ENCODE measurements at places on chromosomes 1 and 21.

GRCh38 chr21:29638138-29638537, 301.7 kb downstream of the GRIK1 start:
- no peak for DNase-seq

GRCh38 chr21:40901691-40902090, 54.7 kb upstream of the DSCAM start:
- no peak for DNase-seq

GRCh38 chr1:156598125-156598524, 3.2 kb downstream of the GPATCH4 start:
- no peak for DNase-seq

- DNase-seq, result no peak
Observed at GRCh38 chr1:156439036-156439776, 61.4 kb downstream of the MEF2D start.

DNA sequence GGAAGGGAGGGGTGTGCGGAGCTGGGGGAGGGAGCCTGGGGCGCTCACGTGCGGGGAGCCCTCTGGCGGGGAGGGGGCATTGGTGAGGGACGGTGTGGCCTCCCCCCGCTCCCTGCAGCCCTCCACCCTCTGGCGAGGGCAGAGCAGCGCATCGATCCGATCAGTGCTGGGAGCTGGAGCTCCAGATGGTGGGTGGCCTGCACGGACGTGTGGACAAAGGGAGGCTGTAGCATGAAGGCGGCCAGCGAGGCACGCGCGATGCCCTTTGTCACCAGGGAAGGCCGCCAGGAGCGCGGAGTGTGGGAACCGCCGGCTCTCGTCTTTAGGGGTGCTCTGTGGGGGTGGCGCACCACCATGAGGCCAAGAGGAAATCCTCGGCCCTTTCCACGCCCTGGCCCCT, 5.4 kb upstream of the HES5 start:
- DNase-seq, result no peak

- peak; percentile 98 for DNase-seq
Observed at GRCh38 chr1:40709100-40709801, 17.7 kb downstream of the NFYC start.

DNA sequence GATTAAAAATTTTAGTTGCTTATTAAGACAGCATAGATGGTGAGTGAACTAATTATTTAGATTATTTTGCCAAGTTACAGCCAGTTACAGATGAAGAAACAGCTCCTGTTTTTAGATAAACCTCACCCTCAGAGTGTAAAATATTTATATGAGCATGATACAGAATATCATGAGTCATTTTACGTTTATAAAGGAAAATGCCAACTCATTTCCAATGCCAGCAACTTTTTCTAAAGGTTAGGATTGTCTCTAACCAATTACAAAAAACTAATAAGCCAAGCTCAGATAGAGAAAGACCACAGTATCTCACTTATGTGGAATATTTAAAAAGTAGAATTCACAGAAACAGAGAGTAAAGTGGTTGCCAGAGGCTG, 590.1 kb downstream of the LTN1 start:
- no peak for DNase-seq

DNA sequence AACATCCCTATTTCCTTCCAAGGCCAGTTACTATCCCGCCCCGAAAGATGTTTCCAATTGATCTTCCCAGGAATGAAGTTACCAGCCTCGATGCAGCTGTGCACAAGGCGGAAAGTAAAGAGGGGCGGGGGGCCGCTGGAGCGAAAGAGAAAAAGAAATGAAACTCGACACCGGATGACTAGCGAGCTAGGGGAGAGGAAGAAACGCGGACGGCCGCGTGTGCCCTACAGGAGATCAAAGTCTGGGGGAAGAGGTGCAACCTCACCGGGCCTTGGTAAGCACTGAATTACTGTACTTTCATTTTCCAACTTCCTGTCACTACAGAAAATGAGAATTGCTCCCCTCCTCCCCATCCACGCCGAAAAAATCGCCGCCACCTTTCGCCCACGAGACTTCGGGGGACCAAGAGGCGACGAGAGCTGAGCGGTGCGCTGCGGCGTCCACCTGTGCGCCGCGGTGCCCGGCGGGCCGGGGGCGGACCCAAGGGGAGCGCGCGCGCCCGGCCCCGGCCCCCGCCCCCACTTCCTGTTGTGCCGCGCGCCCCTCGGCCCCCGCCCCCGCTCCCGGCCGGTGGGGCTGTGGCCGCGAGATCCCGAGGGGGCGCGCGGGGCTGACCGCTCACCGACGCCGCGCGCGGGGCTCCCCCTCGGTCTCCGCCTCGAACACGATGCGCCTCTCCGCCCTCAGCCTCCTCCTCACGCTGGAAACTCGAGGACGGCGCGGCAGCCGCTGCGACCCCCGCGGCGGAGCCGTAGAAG, 622 bp downstream of the ELK4 start:
- DNase-seq, result peak; percentile 68

DNA sequence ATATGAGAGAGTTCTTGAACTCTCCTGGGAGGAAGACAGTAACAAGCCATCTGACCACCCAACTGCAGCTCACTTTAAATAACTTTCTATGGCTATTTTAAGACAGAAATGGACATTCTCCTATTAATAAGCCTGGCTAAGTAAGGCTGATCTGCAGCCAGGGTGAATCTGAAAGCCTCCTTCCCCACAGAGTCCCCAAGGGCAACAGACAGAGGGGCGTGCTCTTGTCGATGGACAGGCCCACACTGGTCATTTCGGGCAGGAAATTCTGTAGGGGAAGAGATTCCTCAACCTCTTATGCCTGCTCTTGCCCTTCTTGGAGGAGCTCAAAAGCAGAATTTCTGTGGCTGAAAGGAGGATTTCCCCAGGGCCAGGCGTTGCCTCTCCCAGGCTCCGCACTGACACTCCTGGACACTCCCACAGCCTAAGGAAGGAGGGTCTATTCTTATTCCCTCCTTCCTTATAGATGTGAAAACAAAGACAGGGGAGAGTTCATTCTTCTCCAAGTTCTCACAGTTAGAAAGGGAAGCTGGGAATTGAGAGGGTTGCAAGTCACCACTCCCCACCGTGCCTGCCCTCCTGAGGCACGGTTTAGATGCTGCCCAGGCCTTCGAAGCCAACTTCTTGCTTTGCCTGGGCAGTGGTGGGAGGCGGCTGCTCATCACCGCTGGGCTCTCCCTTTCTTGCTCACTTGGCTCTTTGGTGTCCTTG, 17.9 kb upstream of the KANK4 start:
- no peak for DNase-seq

DNA sequence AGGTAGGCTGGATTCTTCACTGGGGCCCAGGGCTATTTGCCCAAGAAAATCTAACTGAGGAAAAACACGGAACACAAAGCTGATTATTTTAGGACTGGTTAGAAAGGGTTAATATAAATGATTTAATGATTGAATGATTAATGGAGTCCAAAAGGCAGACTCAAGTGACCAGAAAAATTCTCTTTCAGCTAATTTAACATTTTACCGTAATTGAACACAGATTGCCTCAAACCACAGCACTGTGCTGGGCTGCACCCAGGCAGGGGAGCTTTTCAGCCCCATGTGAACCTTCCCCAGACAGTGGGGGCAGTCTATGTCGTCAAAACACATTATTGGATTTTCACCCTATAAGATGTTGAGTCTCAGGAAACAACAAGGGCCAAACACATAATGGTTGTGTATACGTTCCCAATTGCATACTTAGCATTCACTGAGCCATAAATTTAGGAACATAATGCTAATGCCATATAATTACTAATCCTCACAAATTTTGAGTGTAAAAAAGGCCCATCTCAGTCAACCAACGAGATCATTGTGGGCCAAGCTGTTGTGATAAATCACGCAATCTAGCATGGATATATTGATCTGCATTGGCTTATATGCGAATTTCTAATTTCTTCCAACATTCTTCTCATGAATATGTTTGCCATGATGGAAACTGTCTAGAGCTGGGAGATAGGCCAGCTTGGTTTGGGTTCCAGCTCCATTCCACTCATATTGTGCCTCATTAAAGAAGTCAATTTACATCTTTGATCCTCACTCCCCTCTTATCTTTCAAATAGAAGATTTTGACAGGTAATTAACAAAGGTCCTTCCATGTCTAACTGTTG, 27.7 kb downstream of the DSCAM start:
- no peak for DNase-seq

DNA sequence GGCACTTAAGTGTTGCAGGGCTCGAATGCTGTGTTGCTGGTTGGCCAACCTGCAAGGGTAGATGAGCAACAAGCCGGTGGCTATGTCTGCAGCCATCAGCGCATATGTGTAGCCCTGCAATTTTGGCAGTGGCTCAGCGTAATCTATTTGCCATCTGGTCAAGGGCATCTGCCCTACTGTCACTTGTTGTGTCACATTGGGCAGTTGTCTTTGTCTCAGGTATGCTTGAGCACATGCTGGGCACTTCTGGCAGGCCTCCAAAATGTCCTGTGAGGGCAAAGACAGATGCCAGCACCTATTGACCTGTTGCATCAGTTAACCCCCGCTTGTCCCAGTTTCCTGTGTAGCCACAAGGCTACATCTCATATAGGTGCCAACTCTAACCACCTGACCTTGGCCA, 111.8 kb downstream of the GDAP2 start:
- DNase-seq, result no peak

DNA sequence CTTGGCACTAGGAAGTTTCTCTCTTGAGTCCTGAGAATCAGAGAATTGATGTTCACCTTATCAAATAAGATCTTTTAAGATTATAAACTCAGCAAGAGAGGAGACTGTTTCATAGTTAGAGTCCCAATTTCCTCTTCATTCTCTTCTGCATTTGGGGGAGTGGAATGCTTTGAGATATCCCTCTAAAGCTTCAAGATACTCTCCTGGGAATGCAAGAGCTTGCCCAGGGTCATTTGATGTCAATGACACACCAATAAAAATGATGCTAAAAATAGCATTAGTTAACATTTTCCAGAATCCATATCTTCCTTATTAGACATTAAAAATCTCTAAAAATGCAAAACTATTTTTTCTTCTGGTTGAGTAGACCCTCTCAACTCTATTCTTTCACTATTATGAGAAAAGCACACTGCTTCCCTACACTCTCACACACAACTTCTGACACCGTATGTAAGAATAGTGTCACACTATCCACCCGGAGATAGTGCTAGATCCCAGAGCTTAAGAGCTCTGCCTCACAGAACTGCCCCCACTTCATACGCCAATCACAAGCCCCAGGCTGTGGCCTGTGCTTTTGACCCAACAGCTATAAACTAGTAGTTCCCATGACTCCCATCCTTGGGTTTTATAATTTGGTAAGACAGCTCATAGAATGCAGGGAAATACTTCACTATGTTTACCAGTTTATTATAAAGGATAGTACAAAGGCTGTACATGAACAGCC, 399.9 kb upstream of the RUNX1 start:
- DNase-seq, result no peak

DNA sequence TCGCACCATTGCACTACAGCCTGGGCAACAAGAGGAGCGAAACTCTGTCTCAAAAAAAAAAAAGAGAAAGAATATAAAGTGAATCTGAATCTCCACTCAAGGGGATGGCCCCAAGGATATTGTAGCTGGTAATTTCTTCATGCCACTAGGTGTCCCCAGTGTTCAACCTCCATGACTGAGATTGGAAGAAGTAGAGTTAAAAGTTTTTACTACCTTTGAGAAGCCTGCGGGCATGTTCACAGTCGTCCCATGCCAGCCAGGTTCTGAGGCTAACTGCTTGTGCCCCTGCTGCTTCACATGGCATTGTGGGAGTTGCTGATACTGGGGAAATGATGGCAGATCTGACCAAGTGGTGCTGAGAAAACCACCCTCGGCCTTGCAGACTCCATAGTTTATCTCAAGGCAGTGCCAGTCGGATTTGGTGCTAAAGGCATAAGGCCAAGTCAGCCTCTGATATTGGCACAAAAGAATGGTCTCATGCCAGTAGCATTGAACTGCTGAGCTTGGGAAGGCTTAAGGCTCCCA, 10.8 kb upstream of the SHISA4 start:
- DNase-seq, result peak; percentile 46

GRCh38 chr1:219189021-219189824, 15.5 kb downstream of the LYPLAL1 start:
- DNase-seq, result peak; percentile 55

DNA sequence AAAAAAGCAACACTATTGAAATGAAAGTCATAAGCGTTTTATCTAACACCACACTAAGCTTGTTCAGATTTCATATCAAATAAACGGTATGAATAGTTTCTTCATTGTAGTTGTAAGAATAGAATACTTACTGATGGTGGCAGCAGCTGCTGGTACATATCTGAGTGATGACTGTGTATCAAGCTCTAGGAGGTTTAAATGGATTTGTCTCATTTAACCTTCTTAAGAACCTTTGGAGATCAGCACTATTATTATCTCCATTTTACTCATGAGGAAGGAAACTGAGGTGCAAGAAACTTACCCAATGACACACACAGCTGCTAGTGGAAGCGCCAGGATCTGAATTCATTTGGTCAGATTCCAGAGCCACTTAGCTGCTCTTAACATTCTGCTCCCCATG, 104.0 kb downstream of the EIF4G3 start:
- peak; percentile 72 for DNase-seq

GRCh38 chr1:221776495-221777301, 34.8 kb upstream of the DUSP10 start:
- no peak for DNase-seq

DNA sequence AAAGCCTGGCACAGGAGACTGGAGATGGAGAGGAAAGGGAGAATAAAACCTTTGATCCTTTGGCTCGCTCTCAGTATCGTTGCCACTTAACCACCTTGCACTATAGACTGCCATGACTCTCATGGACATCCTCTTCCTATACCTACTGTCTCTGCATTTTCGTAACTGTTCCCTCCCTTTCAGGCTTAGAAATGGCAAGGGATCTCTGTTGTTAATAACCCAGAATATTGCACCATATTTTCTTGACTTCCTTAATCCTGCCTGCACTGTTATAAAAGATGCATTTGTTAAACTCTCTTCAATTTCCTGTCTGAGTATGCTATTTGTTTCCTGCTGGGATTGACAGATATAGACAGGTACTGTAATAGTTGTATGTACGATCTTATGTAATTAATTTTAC, 38.6 kb downstream of the CYYR1 start:
- DNase-seq, result no peak

DNA sequence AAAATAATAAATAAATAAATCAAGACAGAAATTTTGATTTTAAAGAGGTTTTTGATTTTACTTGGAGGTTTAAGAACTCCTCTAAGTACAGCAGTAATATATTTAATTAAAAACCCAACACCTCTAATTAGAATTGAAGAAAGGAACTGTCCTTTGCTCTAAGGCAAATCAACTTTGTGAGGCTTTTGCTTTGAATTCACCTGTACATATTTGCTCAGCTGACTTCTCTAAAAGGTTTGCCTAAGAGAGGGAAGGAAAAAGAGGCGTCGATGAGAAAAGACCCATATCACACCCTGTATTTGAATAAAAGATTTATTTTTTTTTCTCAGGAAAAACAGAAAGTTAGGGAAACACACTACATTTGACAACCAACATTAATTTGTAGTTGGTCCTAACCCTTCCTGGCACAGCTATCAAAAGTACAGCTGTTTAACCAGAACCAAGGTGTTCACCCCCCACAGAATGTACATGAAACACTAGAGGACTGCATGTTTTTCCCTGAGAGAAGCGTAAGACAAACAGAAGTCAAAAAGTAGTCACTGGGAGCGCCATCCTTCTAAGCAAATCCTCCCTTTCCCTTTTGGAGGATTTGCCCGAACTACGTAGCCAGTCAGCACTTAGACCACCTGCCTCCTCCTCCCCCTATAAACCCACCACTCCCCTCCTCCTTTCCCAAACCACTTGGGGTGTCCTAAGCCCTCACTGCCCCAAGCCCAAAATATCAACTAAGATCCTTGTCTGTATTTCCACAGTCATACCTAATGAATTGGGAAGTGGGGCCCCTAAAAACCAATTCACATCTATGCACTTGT, 4.9 kb downstream of the MCL1 start:
- DNase-seq, result peak; percentile 41

- peak; percentile 64 for DNase-seq
Observed at GRCh38 chr1:185813401-185813979, 79.3 kb downstream of the HMCN1 start.

- DNase-seq, result peak; percentile 47
Observed at GRCh38 chr1:210294999-210295745, 33.5 kb upstream of the HHAT start.

Measured in amniotic epithelial cell (primary cell).